ENCODE measurements at places on chromosomes 3 and 15. TPM values are rescaled to one million over a fixed set of nuclear protein-coding genes. Genes with fewer than 3 reads are reported as not detected.

TMEM40 gene
- total RNA-seq: not detected

TPRG1 gene
- 5.8 TPM for total RNA-seq

TMEM212 gene
- not detected for total RNA-seq

PAQR5 gene
- 6.5 TPM for total RNA-seq

P2RY13 gene
- total RNA-seq: not detected

WHAMM gene
- 2.4 TPM for total RNA-seq

SPTBN5 gene
- 0.16 TPM for total RNA-seq

GPR156 gene
- 0.49 TPM for total RNA-seq

LTK gene
- total RNA-seq: not detected

MAPKAPK3 gene
- total RNA-seq: 18.6 TPM

RASL12 gene
- 3.1 TPM for total RNA-seq

SERINC4 gene
- not detected for total RNA-seq

TTLL13 gene
- not detected for total RNA-seq

KCNH8 gene
- not detected for total RNA-seq

MESP2 gene
- total RNA-seq: not detected

RGMA gene
- total RNA-seq: 7.0 TPM

AHSG gene
- not detected for total RNA-seq

FBXL22 gene
- total RNA-seq: not detected

MYRIP gene
- 0.54 TPM for total RNA-seq

CHAC1 gene
- 56.2 TPM for total RNA-seq

ARHGAP31 gene
- total RNA-seq: 6.5 TPM

CFAP20DC gene
- 4.5 TPM for total RNA-seq

TF gene
- total RNA-seq: under 0.01 TPM

VGLL3 gene
- total RNA-seq: 74.9 TPM

NOX5 gene
- 0.18 TPM for total RNA-seq

QARS1 gene
- 270 TPM for total RNA-seq

KPNA4 gene
- total RNA-seq: 15.3 TPM

ATP13A4 gene
- total RNA-seq: not detected

NEDD4 gene
- total RNA-seq: 25.5 TPM

PDZRN3 gene
- total RNA-seq: 14.4 TPM

ACTC1 gene
- not detected for total RNA-seq

FOXL2NB gene
- not detected for total RNA-seq

PLSCR2 gene
- not detected for total RNA-seq

PFKFB4 gene
- 35.4 TPM for total RNA-seq

ITGA11 gene
- total RNA-seq: 30.9 TPM

SMCO1 gene
- not detected for total RNA-seq

B4GALT4 gene
- 38.4 TPM for total RNA-seq

SETD5 gene
- total RNA-seq: 46.2 TPM

SLC15A2 gene
- 0.18 TPM for total RNA-seq

TM6SF1 gene
- 2.3 TPM for total RNA-seq

TM4SF4 gene
- total RNA-seq: not detected

MST1R gene
- total RNA-seq: not detected

MEF2A gene
- 38.1 TPM for total RNA-seq

CLEC3B gene
- total RNA-seq: 203 TPM

SUSD5 gene
- total RNA-seq: 4.2 TPM
